Activated CD4-positive, alpha-beta T cell treated with anti-CD3 and anti-CD28 coated beads for 4 hours (primary cell): ENCODE measurements at places on chromosomes 5 and 9.

- DNase-seq, result no peak
Observed at GRCh38 chr5:159657771-159658170, 258.5 kb upstream of the ADRA1B start.

- DNase-seq, result no peak
Observed at GRCh38 chr9:78462611-78463010, 165.7 kb downstream of the PSAT1 start.

DNA sequence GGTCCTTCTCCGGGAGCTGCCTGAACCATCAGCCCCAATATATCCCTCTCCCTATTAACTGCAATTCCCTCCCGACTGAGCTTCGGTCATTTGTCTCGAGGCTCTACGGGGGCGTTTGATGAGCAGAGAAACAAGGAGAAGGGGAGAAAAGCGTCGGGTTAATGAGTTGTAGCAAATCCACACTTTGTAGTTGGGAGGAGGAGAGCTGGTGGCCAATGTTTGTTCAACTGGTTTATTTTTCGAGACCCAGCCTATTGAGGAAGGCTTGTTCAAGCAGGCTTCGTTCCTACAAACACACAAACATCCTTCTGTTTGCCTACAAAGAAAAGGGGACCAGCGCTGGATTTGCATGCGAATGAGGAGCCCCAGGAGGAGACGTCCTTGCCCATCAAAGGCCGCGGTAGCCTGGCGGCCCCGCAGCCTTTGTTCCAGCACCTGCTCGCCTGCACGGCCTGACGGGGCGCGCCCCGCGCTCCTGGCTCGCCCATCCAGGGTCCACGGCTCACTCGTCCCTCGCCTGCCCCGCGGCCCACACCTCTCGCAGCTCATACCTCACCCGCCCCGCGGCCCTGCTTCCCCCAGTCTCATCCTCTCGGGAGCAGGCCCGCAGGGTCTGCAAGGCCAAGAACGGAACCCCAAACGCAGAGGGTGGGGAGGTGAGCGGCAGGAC is 4.6 kb downstream of the FOXD1 start:
- DNase-seq, result no peak

DNA sequence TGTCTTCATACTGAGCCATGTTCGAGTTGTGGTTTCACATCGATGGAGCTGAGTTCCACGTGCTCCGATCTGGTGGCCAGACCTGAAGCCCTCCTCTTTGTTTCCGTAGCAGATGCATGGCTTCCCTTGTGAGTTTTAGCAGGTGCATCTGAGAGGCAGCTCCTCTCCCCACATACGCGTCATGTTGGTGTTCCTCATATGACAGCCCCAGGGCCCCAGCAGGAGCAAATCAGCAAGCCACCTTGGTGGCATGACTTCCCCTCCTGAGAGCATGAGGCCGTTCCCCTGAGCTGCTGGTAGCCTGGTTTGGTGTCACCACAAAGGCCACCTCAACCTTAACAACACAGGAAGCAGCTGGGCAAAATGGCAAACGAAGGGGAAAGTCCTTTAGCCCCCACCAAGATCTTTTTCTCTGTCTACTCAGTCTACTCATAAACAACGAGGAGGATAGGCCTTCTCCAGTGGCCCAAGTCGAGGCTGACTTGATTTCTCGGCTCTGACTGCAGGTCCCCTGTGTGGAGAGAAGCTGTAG is 5.9 kb downstream of the CYFIP2 start:
- DNase-seq, result peak; percentile 75

DNA sequence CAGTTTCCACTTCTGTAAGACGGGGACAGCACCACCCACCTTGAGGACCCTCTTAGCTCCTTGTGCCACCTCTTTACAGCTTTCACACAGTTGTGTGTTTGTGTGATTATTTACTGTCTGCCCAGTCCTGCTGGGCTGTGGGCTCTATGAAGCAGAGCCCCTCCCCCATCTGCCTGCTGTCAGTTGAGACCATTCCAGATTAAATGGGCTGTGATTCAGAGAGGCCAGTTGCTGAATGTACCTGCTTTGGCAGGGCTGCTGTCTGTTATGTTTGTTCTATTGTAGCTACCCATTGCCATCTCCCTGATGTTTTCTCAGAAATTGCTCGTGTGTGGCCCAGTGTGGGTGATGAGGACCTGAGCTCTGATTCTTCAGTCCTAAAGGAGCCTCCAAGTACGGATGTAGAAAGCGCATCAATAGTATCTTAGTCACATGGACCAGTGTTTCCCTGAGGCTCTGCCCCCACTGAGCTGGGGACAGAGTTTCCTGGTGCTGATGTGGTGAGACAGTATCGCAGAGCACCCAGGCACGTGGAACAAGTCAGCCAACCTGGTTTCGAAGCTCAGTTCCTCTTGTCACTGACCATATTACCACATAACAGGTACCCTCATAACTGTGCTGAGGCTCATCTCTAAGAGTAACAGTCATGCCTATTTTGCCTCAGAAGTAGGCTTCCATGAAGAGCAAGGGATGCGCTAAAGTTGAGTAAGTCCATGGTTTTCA is 3.7 kb downstream of the ANGPTL2 start:
- no peak for DNase-seq

DNA sequence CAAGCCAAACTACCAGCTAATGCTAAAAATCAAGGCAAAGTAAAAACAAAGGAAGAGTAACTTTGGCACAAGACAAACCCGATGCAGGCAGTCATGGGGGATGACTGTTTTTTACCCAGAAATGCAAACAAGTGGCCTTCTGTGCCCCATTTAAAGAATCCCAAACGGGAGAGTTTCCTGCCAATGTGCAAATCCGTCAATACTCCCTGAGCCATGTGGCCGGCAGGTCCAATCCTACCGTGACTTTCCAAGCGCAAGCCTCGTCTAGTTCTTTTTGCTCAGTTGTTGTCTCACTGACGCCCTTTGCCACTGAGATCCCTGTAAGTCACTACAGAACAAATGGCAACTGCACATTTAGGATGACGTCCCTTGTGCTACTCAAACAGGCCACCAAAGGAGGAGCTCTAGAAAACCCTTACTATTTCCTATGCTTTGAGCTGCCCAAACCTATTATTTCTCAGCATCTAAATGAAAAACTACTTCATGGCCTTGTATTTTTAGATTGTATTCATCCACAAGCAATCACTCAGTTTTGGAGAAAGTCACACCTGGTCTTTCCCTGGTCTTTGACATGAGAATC is 43.4 kb downstream of the OTULIN start:
- DNase-seq, result no peak

DNA sequence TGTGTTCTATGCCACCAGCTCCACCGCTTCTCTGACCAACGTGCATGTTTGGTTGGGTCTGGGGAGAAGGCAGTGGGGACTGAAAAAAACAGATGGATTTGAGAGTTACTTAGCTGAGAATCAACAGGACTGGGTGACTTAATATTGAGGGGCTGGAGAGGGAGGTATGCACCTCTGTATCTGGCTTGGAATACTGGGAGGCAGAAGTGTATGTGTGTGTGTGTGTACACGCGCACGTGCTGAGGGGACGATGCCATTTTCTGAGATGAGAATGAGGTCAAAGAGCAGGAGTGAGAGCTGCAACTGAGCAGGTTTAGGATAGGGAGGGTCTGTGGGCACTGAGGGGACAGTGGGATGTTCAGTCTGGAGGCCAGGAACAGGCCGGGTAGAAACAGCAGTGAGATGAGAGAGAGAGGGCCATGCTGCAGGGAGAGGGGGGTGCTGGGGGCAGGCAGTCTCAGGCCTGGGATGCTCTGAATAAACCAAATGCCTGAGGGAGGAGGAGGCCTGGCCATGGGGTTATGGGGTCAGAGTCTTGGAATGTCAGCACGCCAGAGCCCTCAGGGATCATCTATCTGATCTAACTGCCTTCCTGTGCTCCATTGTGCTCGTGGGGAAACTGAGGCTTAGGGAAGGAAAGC is 14.0 kb downstream of the PDGFRB start:
- DNase-seq, result no peak

DNA sequence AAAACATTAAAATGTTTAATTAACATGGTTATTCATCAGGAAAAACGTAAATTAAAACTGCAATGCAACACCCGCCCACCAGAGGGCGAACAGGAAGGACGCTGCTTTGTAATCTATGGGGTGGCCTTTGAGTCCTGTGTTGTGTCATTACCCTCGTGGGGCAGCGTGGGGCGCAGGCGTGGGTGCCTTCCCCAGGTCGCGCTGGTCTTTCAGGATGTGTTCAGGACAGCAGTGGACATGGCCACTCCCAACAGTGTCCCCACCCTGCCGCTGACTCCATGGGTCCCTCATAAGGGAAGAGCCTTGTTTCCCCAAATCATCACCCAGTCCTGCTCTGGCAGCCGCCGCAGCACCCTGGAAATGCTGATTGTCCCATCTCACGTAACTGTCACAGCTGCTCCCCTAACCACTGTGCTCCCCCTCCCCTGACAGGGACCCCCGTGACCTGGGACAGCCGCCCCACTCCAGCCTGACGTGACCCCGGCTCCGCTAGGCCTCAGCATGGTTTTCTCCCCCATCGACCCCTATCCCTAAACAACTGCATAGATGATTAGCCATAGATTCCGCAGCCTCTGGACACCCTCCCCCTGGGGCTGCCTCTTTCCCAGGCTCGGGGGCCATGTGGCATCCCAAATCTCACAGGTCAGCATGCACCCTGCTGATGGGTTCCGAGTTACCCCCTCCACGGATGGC is 36.4 kb downstream of the GLT6D1 start:
- peak; percentile 57 for DNase-seq

- peak; percentile 37 for DNase-seq
Observed at GRCh38 chr5:171907725-171908343, 98.6 kb downstream of the FBXW11 start.

DNA sequence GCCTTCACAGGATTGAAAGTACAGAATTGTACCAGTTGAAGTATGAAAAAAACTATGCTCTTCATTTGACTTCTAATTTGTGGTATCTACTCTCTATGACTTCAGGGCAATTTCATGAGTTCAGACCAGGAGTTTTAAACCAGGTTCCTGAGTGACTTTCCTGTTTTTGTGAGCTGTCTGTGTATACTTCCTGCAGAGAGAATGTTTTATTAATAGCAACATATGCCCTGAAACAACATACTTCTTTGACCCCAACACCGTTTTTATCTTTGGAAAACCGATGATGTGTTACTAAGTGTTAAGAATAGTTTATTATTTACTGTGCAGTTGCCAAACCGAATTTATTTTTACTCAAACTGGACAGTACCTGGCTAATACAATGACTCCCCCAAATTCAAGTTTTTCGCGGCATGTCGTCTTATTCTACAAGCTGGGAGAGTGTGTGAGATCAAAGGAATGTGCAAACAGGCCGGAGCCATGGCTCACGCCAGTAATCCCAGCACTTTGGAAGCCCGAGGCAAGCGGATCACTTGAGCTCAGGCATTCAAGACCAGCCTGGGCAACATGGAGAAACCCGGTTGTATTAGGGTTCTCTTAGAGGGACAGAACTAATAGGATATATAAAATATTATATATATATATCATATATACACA is 58.7 kb upstream of the ERBIN start:
- no peak for DNase-seq

GRCh38 chr9:82791692-82792091 is 271.2 kb downstream of the RASEF start:
- DNase-seq, result no peak

DNA sequence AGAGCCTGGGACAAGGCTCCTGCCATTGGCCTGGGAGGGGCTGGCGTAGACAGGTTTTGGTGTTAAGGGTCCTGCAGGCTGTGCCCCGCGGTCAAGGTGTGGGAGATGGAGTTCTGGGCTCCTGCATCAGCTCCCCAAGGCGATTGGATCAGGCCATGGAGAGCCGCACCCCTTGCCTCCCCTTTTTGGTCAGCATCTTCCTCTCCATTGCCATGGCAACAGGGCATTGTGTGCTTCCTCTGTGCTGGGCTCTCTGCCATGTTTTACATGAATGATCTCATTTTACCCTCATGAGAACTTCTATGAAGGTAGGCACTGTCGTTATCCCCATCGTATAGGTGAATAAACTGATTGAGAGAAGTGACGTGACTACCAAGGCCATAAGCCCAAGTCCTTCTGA is 344.3 kb upstream of the CLINT1 start:
- no peak for DNase-seq

DNA sequence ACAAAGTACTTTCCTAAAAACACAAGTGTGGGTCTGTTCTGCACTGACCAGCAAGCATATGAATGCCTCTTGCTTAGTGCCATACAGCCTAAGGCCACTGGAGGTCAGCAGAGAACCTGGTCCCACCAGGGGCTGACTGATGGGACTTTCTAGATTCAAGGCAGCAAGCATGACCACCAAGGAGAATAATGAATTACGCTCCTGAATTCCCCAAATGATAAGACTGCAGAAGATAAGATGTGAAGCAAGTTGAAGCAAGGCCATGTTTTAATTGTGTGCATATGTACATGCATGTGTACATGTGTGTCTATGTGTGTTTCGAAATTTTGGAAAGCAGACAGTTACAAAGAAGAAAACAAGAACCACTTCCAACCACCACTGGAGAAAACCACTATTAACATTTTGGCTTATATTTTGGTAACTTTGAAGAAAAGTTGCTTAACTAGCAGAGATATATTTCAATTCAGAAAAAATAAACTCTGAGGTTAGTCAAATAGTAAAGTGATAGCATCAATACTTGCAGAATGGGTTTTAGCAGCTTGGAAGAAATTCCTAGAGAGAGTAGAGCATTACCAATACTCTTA is 70.5 kb downstream of the ERP44 start:
- DNase-seq, result peak; percentile 64

DNA sequence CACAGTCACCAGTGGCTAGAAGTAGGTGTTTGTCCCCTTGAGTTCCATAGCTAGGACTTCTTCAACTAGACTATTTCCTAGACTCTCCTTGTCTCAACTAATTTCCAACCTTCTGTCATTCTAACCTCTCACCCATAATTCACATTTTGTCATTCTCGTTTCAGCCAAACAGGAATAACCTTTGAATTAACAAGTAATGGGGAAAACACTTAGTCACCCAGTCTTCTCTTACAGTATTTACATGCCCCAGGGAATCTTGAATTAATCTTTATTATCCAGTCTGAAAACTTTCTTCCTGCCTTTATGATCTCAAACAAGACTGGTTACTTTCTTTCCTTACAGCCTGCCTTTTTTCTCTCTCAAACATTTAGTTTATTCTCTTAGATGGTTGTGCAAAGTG is 63.3 kb upstream of the RUSC2 start:
- no peak for DNase-seq

- no peak for DNase-seq
Observed at GRCh38 chr5:68449380-68449779, 233.8 kb downstream of the PIK3R1 start.

GRCh38 chr9:114312513-114312875 is 10.4 kb upstream of the ORM1 start:
- DNase-seq, result no peak

DNA sequence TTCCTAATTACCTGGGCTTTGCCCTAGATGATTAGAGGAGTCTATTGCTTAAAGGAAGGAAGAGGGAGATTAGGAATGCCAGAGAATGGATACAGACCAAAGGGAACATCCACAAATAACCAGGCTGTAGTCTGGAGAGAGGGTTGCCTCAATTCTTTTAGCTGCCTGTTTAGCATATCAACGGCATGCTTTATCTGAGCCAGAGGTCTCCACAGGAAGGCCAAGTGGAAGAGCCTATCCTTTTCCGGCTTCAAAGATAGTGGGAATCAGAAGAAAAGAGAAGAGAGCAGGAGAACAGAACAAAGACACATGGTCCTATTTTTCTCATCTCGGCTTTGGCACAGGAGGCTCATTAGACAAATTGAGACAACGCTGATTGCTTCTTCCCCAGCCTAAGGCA is 142.4 kb downstream of the NMUR2 start:
- DNase-seq, result no peak

GRCh38 chr9:132164604-132165362 is 2.9 kb downstream of the NTNG2 start:
- DNase-seq, result no peak
